ENCODE measurements at places on chromosomes 1 and 21.

DNA sequence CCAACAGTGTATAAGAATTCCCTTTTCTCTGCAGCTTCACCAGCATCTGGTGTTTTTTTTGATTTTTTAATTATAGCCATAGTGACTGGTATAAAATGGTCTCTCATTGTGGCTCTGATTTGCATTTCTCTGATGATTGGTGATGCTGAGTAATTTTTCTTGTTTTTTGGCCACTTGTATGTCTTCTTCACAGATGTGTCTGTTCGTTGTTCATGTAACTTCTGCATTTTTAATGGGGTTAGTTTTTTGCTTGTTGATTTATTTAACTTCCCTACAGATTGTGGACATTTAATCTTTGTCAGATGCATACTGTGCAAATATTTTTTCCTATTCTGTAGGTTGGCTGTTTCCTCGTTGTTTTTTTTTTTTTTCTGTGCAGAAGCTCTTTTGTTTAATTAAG is 20.5 kb upstream of the OR2L5 start:
- no peak for DNase-seq

- no peak for DNase-seq
Measured at GRCh38 chr21:28991861-28992525, 684 bp downstream of the LTN1 start.

DNA sequence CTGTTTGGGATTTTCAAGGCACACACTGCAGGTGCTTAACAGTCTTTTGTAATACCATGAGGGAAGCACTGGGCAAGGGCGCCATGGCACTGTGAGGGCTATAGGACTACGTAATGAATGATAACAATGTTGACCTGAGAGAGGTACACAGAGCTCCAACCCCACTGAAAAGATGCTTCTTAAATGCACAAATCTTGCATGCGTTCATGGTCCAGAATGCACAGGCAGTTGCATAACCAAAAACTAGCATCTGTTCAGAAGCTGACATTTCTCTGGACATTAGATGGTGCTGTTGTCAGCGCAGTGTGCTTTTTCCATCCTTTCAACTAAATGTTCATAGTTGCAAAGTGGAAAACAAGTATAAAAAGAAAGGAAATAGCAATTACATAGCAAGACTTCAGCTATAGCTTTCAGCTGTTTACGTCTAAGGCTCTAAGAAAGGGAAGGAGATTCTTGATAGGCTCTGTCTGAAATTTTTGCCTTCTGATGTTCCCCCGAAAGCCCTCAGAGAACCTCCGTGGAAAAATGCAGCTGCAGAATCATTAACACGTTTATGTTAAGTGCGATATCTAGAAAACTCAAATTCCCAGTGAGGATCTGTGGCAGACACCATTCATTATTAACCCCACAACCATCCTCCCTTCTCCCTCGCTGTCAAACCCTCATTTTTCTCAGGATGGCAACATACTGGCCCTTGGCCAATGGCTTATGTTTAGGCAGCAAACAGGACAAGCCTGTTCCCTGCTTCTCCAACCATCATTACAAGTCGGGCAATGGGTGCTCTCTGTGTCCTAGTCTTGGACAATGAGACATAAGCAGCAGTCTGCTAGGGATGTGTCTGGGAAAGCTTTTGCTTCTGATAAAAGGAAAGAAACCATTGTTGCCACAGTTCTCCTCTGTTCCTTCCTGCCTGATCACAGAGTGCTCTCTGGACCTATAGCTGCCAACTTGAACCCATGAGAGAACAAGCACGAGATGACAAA is 8.2 kb upstream of the TARBP1 start:
- no peak for DNase-seq

DNA sequence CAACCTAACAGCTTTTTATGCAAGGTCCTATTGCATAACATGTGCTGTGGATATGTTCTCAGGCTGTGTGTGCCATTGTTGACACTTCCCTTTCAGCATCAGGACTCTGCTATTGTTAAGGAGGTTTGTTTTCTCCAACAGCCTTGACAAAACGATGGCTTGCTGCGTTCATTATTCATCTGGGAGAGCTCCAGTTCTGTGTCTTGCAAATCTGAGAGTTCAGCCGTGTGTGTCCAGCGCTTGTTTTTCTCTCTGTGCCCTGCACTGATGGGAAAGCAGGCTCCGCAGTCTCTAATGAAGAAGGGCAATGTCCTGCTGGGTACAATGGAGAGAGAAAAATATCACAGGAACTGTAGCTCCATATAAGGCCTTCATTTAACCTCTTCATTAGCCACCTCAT is 63.7 kb downstream of the CLDN17 start:
- DNase-seq = no peak

DNA sequence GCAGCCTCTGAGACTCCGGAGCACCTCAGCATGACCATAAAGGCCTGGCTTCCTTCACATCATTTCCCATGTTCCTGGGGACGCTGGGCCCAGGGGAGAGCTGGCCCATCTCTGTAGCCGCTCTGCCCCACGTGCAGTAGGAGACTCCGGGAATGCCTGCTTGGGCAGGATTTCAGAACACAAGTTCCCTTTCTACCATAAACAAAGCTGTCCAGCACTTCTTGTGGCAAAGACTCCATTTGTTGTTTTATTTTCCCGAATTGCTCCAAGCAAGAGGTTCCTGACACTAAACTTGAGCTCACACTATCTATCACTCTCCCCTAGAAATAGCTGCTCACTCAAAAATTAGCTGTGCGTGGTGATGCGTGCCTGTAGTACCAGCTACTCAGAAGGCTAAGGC is 21.9 kb downstream of the CHD5 start:
- no peak for DNase-seq

DNA sequence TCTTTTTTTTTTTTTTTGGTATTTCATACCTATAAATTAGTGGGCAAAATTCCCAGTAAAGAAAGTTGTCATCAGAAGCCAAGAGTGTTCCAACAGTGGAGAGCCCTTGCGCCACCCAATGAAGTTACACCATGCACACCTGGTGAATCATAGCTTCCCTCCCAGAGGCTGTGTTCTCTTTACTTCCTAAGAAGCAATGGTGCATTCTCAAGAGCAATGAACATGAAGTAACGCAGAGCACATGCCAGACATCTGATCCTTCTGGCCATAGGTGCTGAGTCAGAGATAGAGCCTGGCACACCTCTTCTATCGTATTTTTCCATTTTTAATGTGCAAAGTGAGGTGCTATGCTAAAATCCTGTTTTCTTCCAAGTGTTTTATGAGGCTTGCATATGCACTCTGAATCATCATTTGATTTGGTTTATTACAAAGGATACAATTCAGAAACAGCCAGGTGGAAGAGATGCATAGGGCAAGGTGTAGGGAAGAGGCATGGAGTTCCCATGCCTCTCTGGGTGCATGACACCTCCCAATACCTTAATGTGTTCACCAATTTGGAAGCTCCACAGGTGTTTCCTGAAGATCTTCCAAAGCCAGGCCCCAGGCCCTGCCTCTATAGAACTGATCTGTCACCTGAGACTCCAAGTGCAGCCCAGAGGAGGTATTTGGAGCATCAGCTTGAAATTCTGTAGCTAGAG is 408.0 kb downstream of the SIPA1L2 start:
- no peak for DNase-seq

GRCh38 chr1:87369736-87370478 is 41.2 kb downstream of the LMO4 start:
- DNase-seq = no peak

DNA sequence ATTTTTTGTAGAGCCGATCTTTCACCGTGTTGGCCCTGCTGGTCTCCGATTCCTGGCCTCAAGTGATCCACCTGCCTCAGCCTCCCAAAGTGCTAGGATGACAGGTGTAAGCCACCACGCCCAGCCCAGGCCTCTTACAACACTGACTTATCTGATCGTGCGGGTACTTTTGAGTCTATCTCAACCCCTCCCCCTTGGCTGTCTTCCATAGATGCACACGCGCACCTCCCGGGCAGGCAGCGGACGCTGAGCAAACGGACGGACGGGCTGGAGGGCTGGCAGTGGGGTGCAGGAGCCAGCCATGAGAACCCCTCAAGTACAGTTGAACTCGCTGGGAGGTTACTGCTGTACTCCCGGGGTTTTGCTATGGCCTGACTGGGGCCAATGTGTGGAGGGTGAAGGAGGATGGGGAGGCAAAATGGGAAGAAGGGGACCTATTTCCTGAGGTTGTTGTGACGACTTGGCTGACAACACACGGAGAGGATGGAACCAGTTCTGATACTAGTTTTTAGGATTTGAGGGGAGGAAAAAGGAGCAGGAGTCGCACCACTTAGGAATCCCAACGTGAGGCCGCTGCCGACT is 959 bp downstream of the CD58 start:
- DNase-seq = no peak

DNA sequence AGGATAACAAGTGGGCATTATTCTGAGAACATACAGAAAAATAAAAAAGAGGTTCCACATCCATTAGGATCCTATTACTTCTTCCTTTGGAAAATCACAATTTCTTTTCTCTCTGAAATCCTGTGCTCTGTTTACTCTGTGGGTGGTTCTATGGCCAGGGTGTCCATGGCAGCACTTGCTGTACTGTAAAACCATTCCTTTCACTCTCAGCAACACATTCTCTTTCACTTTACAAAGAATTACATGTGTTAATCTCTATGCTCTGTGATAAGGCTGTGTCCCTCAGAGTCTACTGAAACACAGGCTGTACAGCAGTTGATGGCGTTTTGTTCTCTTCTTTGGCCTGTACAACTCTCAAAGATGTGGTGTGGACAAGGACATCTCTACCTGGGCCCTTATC is 524.1 kb downstream of the PTBP2 start:
- DNase-seq = no peak

DNA sequence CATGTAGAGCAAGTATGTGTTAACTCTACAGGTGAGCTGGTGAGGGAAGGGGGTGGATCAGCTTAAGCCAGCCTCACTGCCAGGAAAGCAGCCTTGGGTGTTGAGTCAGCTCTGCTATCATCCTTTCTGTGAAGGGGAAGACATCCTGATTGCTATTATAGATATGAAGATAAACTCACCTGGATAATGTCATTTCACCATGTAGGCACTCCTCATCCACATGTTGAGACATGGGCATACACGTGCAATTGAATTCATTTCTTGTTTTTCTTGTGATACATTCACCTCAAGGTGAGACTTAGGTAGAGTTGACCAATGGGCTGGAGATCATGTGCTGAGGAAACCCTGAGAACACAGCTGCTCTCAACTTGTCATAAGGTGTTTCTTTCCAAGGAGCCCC is 136.9 kb downstream of the CACNA1E start:
- no peak for DNase-seq

DNA sequence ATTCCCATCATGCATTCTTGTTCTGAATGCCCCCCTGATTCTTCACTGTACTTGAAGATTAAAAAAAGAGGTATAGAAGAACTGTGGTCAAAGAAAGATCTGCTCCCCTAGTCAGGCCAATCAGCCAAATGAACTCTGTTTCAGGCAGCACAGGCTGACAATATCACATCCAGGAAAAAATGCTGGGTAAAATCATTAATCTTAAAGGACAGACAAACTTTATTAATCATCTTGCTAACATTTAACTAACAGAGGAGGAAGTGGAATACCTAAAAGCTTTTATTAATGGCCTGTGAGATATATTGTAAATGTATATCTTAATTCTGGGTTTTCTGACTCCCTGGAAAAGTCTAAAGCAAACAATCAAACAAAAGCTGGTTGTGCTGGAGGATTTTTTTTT is 660.5 kb upstream of the PRMT6 start:
- no peak for DNase-seq

GRCh38 chr1:151340870-151341754 is 5.9 kb downstream of the RFX5 start:
- DNase-seq = peak; percentile 81

DNA sequence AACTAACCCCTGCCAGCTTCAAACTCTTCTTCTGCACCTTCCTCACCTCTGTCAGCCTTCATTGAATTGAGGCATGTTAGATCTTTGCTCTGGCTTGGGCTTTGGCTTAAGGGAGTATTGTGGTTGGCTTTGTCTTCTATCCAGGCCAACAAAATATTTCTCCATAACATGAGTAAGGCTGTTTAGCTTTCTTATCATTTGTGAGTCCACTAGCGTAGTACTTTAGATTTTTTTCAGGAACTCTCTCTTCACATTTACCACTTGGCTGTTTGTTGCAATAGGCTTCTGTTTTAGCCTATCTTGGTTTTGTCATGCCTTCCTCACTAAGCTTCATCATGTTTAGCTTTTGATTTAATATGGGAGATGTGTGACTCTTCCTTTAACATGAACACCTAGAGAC is 417.5 kb downstream of the NCAM2 start:
- no peak for DNase-seq

- no peak for DNase-seq
Measured at GRCh38 chr1:104121271-104121670, 371.6 kb downstream of the AMY1C start.

- DNase-seq = no peak
Measured at GRCh38 chr1:20187103-20187812, 940 bp upstream of the PLA2G2C start.

All from renal cortex interstitium (tissue), 15 donors.